Vagina (tissue), 2 donors: ENCODE measurements at places on chromosomes 13 and 19.
A peak's percentile ranks its signal among the peaks of the same experiment; 100 is the strongest.

GRCh38 chr19:10422846-10423245 is 2.5 kb downstream of the PDE4A start:
- H3K27me3 ChIP-seq, result peaks cover 15% of the 10 kb centered on the region
- no peak for DNase-seq
- no peak overlapping the region for H3K27ac ChIP-seq

DNA sequence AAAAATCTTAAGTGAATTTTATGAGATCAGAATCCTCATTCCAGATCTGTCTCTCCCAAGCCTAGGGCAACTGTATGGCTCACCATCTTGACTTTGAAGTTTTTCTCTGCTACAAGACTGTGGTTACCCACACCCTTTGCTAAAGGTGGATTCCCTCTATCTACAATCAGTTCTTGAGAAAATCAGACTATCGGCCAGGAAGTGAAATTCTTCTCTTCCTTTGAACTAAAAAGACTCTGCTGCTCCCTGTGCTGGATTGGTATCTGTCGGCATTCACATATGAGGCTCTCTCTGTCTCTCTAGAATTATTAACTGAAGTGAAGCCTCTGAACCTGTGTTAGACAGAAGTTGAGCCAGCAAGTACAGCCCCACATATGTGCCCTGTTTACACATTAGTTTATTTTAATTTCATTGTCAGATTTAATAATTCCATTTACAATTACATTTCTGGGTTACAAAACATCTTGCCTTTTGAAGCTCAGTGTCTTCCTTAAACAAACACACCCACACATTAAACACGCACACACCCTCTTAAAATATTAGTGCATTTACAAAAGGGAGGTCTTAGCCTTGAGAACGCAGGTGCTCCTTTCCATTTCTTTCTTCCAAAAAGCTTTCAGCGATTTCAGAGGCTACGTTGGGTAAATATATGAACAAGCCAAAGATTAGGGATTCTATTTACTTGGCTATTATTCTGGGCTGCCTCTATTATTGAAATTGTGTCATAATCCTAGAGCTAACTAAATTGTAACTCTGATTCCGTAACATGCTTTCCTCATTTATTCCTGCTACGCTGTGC is 145.7 kb downstream of the MIPEP start:
- H3K4me1 ChIP-seq, result peaks cover 8% of the 10 kb centered on the region
- H3K27ac ChIP-seq, result no peak overlapping the region
- no peaks in the 10 kb centered on the region for H3K36me3 ChIP-seq
- H3K27me3 ChIP-seq, result no peaks in the 10 kb centered on the region
- no peak for DNase-seq

GRCh38 chr19:55258476-55258827 is 365 bp downstream of the PPP6R1 start:
- H3K27ac ChIP-seq, result peak overlapping the region; percentile 82
- H3K4me3 ChIP-seq, result peak overlapping the region; percentile 70
- DNase-seq, result no peak
- peaks cover 56% of the 10 kb centered on the region for H3K4me1 ChIP-seq
- no peaks in the 10 kb centered on the region for H3K36me3 ChIP-seq

DNA sequence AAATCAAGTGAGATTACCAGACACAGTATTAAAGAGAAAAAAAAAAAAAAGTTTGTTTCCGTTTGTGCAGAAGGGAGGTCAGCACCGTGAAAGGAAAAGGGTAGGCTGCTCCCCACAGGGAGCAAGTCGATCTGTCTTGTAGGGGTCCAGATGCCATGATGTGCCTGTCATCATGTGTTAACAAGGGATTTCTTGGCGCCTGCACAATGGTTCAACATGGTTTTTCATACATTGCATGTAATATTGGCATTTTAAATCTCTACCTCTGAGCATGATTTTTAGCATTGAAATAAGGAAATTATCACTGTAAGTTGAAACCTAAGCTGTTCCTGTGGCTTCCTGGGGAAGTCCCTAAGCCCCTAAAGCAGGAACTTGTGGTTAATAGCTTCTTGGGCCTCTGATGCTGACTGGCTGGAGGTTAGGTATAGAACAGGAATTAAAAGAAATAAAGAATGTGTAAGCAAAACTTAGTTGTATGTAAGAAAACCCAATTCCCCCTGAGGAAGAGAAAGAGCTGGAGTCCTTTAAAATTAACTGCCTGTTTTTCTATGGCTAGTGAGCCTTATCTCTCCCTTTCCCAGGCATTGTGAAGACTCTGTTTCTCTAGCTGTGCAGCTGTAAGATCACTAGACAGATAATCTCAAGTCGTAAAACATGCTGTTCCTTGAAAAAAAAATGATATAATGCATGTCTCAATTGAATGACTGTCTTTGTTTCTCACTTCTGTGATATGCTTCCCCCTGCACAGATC is 7.4 kb upstream of the FCGBP start:
- no peak overlapping the region for H3K27ac ChIP-seq
- no peaks in the 10 kb centered on the region for H3K27me3 ChIP-seq
- H3K36me3 ChIP-seq, result no peaks in the 10 kb centered on the region
- no peak for DNase-seq

DNA sequence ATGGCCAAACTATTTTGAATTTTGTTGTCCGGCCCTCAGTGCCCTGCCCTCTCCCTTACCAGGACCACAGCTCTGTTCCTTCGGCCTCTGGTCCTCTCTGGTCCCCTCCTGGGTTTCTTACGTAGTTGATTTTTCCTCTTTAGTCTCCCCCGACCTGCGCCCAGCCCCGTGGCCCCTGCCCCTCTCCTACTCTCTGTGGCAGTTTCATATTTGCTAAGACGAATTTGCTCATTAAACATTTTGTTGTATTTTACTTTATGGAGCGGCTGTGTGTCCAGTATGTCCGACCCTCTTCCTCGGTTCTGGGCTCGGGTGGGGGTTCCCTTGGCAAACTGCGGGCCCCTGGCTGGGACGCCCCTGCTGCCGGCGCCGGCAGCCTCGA is 576 bp upstream of the EPN1 start:
- H3K27me3 ChIP-seq, result no peaks in the 10 kb centered on the region
- H3K36me3 ChIP-seq, result no peaks in the 10 kb centered on the region
- H3K4me1 ChIP-seq, result peaks cover 52% of the 10 kb centered on the region
- no peak for DNase-seq
- peak overlapping the region; percentile 84 for H3K4me3 ChIP-seq
- H3K27ac ChIP-seq, result peak overlapping the region; percentile 89

- DNase-seq, result no peak
- no peaks in the 10 kb centered on the region for H3K36me3 ChIP-seq
- H3K27ac ChIP-seq, result no peak overlapping the region
- H3K4me3 ChIP-seq, result no peak overlapping the region
- peaks cover 7% of the 10 kb centered on the region for H3K27me3 ChIP-seq
These were observed 8.6 kb downstream of the ANO8 start for GRCh38 chr19:17325881-17326594.
